ENCODE measurements at places on chromosomes 3 and 15.

DNA sequence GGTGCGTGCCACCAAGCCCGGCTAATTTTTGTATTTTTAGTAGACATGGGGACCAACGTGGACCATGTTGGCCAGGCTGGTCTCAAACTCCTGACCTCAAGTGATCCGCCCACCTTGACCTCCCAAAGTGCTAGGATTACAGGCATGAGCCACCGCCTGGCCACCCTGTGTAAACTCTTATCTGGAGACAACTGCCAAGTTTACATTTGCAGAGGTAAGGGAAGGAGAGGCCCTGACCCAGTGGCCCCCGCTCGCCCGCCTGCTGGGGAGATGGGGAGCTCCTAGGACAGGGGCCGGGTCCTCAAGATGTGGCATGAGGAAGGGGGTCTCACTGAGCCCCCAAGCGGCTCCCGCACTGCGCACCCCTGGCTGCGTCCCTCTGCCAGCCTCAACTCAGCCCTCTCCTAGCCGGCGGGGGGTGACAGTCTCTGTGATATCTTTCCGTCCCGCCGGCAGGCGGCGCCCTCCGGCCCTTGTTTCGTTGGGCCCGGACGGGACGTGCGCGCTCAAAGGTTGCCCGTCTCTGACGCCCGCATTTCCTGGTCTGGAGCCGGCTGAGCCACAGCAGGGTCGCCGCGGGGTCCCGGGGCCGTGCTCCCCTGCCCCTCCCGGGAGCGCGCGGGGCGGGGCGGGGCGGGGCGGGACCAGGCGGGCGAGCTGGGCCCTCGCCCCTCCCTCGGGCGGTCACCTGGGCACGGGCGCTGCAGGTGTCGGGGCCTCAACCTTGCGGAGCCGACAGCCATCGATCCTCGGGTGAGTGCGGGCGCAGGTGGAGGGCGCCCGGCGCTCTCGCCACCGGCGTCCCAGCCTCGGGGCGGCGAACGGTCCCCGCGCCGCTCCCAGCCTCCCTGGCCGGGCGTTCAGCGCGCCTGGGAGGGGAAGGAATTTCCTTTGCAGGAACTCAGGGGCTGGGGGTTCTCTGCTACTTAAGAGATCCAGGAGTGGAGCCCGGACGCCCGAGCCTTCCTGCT, at the start of gene GPR160:
Gene GPR160, plus strand, starts transcription at position 533 of the 971 bp plus-strand sequence. CDS start 45,978 bp downstream, outside the sequence.
- no peak for DNase-seq

DNA sequence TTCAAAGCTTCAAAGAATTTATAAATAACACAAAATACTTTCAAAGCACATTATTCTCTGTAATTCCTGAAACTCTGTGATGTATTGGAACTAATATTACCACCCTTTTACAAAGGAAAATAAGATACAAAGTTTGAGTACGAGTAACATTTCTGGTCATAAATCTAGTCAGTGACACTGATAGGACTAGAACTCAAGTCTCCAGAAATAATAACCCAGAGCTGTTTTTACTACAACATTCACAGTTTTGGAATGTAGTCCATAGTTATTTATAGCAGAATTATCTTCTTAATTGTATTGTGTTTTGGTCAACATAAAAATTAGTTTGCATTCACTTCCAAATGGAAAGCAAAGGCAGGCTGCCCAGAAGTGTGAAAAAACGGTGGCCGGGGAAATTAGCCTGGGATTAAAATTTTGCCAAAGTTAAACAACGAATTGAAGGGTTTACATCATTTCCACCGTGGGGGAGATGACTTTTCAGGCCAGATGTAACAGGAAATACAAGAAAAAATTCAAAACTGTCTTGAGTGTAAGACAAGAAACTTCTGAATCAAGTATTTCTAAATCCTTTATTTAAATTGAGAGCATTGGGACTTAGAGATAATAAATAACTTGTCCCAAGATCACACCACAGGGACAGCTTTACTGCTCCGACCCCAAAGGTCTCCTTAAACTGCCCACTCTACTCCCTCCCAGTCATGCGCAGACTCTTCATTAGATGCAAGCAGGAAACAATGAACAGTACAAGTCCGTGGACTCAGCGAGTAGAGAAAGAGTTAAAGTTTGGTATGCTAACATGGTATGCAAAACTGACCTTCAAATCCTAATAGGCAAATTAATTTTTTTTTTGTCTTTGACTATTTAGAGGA, 74.3 kb upstream of the VGLL4 start:
- DNase-seq = no peak

DNA sequence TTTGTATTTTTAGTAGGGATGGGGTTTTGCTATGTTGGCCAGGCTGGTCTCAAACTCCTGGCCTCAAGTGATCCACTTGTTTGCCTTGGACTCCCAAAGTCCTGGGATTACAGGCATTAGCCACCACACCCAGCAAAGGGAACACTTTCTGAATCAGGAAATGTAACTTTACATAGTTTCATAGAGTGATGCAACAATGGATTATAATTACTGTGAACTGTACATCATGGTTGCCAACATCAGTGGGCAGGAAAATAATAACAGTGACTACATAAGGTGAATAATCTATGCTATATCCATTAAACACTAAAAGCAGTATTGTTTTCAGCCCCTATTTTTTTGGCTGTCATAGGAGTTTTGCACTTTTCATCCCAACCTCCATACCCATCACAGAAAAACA, 5.0 kb upstream of the KPNA1 start:
- no peak for DNase-seq

- no peak for DNase-seq
Measured at GRCh38 chr3:65963787-65964677, 74.7 kb downstream of the MAGI1 start.

DNA sequence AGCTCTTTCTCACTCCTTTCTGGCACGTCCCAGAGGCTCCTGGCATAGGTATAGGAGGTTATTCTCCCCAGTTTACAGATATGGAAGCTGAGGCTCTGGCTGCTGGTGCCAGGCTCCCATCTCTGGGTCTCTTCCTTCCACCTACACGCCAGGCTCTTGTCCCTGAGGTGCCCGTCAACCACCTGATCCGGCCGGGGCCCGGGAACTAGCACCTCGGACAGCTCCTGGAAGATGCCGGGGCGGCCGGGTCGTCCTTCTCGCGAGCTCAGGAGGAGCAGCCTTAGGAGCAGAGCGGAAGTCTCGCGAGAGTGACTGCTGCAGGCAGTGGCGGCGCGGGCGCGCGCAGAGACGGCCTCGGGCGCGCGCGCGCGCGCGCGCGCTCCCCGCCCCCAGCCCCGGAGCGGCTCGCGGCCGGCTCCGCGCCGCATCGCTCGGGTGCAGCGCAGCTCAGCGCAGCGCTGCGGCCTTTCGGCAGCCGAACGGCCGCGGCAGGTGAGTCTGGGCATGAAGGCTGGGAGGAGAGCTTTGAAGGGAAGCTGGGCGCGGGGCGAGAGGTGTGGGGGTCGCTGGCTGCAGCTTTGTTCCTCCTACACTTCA, at the start of gene SCAMP5:
Gene SCAMP5, plus strand, starts transcription at position 382 of the 597 bp plus-strand sequence. CDS start 16,277 bp downstream, outside the sequence.
- DNase-seq = peak; percentile 99

GRCh38 chr15:69055251-69055650, 40.8 kb downstream of the NOX5 start:
- DNase-seq = no peak

DNA sequence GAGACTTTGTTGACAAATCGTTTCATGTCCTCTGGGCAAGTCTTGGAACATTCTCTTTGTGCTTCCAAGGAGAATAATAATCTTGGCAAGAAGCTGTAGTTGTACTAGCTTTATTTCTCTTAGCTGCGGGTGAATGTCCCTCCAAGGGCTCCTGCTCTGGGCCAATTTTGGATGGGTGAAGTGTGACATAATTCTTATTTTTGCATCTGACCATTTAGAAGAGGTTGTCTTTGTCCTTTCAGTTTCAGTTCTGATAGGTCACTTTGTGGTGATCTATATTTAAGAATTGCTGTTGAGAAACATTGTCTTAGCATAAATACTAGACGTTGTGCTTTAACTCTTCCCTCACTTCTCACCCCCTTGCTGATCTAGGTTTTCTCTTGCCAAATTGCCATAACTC, 164.8 kb upstream of the RORA start:
- DNase-seq = no peak

GRCh38 chr15:78708713-78709260, 67.8 kb upstream of the CHRNB4 start:
- DNase-seq = no peak

DNA sequence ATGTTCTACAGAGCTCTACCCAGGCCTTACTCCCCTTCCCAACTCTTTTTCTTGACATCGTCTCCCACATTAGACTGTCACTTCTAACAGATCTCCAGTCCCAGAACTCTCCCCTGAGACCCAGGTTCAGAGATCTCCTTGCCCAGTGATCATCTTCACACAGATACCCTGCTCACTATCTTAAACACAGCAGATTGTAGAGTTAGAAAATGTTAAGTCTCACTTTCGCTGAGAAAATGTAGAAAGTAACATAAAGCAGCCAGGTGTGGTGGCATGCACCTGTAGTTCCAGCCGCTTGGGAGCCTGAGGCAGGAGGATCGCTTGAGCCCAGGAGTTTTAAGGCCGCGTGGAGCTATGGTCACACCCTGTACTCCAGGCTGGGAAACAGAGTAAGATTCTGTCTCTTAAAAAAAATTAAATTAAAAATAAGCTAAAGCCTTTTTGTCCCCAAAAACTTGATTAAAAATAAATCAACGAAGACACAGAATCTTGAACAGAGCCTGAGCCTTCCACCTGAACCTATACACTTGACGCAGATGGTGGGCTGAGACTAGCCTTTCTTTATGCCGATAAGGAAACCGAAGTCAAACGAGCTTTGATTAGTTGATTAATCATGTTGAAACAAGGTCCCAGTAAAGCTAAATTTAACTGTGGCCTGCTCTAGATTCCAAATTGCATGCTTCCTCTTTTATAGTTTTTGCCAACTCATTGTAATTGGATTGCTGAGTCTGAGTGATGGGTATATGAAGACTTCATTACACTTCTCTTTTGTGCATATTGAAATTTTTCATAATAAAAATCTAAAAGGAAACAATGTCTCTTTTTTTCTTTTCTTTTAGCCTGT, 31.3 kb upstream of the BLM start:
- no peak for DNase-seq

DNA sequence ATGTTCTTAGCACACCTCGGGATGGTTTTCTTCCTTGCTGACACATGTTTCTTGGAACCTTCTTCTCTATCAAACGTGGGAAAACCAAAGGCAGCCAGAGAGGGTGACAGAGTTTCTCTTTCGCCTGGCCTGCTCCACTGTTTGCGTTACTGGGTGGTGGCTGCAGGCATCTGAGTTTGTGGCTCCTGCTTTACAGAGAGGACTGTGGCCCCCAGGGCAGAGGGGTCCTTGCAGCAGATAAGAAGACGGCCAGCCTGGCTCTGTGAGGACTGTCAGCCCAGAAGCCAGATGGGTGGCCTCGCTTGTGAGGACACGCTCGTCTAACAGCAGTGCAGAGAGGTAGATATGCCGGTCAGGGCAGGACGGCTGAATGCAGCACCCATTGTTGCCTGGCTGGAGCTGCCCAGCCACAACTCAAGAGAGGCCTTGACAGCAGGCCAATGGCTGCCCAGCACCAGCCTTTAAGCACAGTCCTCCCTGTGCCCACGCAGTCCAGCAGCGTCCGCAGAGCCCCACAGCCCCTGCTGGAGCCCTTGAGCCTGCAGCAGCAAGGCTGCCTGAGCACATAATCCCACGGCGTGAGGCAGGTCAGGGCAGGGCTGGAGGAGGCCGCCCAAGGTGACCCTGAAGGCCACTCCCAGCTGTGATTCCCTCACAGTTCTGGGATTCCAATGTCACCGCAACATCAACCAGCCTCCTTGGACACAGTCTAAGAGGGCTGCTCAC, 15.0 kb upstream of the SPTBN5 start:
- no peak for DNase-seq

- no peak for DNase-seq
Measured at GRCh38 chr3:34361921-34362320, 563.5 kb downstream of the PDCD6IP start.

DNA sequence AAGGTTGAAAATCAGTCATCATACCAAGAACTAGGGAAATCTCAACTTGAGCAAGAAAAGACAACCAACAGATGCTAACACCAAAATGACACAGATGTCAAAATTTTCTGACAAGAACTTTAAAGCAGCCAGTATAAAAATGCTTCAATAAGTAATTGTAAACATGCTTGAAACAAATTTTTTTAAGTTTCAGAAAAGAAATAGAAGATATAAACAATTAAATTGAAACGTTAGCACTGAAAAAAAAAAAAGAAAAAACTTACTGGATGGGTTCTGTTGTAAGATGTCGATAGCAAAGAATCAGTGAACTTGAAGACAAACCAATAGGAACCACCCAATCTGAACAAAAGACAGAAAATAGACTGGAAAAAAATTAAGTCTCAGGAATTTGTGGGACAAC, 8.0 kb downstream of the MYD88 start:
- no peak for DNase-seq

DNA sequence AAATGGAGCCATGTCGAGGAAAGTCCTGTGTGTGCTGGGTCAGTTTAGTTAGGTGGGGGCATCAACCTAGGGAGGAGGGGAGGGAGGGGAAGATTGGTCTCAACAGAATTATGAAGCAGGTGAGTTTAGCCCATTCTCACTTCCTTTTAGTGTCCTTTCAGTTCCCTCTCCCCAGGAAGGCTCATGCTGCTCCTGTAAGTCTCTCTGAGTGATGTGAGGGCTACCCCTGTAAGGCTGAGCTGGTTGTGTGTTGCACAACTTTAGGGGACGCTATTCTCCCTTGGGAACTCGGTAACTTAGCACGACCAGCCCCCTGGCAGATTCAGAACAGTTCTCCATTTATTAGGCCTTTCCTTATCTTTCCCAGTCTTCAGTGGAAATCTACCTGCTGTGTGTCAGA, 21.2 kb downstream of the IL5RA start:
- DNase-seq = no peak

DNA sequence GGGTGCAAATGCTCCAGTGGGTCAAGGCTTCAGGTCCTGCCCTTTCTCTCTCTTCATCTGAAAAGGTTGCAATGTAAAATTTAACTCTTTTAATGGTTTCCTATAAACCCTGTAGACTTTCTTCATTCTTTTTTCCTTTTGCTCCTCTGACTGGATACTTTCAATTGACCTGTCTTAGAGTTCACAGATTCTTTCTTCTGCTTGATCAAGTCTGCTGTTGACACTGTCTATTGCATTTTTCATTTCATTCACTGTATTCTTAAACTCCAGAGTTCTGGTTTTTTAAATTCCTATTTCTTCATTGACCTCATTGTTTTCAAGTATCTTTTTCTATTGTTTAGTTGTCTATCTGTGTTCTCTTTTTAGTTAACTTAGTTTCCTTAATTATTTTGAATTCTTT, 82.1 kb downstream of the FAM227B start:
- no peak for DNase-seq

DNA sequence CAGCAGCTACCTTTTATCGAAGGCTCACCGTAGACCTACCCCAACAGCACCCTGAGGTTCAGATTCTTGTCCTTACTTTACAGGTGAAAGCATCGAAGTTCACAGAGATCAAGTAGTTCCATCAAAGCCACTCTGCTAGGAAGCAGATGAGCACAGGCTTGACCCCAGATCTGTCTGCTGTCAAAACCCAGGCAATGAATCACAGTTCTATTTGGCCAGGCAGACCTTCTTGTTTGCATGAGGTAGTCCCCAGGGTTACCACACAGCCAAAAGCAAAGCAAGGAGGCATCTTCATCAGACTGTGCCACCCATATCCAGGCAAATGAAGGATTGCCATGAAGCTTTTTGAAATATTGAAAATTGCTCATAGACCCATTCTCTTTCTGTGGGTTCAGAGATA, 33.0 kb downstream of the HES1 start:
- no peak for DNase-seq
